ENCODE measurements at places on chromosomes 3 and 15. TPM values are rescaled to one million over a fixed set of nuclear protein-coding genes. Genes with fewer than 3 reads are reported as not detected.

The GOLGA6A gene
- total RNA-seq, result not detected

The SERPINI2 gene
- total RNA-seq, result 2.2 TPM

The LMAN1L gene
- total RNA-seq, result 13.8 TPM

The CAMP gene
- total RNA-seq, result 1.5 TPM

The SMAD6 gene
- total RNA-seq, result 20.8 TPM

The PLSCR5 gene
- total RNA-seq, result not detected

The TRH gene
- total RNA-seq, result not detected

The TMEM212 gene
- total RNA-seq, result not detected

The NEIL1 gene
- 6.0 TPM for total RNA-seq

- no peak for DNase-seq
- H3K4me3 ChIP-seq, result no peak overlapping the region
- H3K36me3 ChIP-seq, result no peaks in the 10 kb centered on the region
- no peak overlapping the region for H3K27ac ChIP-seq
These were observed 199.9 kb downstream of the MFSD1 start for GRCh38 chr3:159001711-159002110.

DNA sequence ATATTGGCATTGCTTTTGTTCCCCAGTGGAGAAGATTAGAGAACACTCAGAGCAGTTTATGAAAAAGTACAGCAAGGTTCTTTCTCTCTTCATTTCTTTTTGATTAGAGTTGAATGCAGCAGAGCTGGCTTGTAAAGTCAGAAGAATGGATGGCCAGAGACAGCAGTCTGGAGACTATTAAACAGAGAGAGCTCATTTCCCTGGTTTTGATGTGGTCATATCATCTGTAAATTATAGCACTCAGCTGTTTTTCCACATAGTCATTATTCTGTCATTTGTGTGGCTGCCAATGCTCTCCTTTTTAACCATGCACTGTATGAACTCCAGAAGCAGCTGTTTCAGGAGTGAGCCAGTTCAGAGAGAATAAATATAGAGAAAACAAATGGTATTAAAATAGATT, 177.4 kb upstream of the CRBN start:
- no peak for DNase-seq
- no peaks in the 10 kb centered on the region for H3K4me1 ChIP-seq
- H3K27me3 ChIP-seq, result no peaks in the 10 kb centered on the region
- no peak overlapping the region for H3K4me3 ChIP-seq
- H3K27ac ChIP-seq, result no peak overlapping the region

- no peak overlapping the region for H3K4me3 ChIP-seq
- H3K27me3 ChIP-seq, result no peaks in the 10 kb centered on the region
- no peak for DNase-seq
- H3K4me1 ChIP-seq, result no peaks in the 10 kb centered on the region
- peaks cover 34% of the 10 kb centered on the region for H3K36me3 ChIP-seq
These were observed 39.3 kb downstream of the PDHB start for GRCh38 chr3:58394339-58394738.

- DNase-seq, result no peak
- H3K4me3 ChIP-seq, result no peak overlapping the region
- H3K27me3 ChIP-seq, result no peaks in the 10 kb centered on the region
- H3K4me1 ChIP-seq, result no peaks in the 10 kb centered on the region
- no peak overlapping the region for H3K27ac ChIP-seq
These were observed 327.9 kb upstream of the CTNNB1 start for GRCh38 chr3:40871394-40871793.

DNA sequence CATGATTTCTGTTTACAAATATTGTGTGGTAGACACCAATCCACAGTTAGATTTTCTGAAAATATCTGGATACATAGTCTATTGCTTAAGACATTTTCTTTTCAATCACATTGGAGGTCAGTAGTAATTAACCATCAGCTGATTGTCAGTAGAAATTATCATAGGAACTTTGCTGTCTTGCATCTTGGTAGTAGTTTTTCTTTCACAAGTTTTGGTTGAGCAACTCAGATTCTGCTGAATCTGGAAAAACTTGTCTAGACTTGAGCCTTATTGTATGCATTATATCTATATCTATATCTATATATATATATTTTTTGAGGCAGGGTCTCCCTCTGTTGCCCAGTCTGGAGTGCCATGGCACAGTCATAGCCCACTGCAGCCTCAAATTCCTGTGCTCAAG, 4.0 kb downstream of the RAB11A start:
- H3K4me1 ChIP-seq, result peaks cover 50% of the 10 kb centered on the region
- no peak for DNase-seq
- no peak overlapping the region for H3K27ac ChIP-seq
- no peaks in the 10 kb centered on the region for H3K27me3 ChIP-seq

- peaks cover 27% of the 10 kb centered on the region for H3K36me3 ChIP-seq
- H3K4me3 ChIP-seq, result no peak overlapping the region
- H3K4me1 ChIP-seq, result peaks cover 21% of the 10 kb centered on the region
- H3K27ac ChIP-seq, result peak overlapping the region; percentile 39
- no peaks in the 10 kb centered on the region for H3K27me3 ChIP-seq
- no peak for DNase-seq
These were observed 37.1 kb downstream of the ATP6V1A start for GRCh38 chr3:113783980-113784379.

- no peaks in the 10 kb centered on the region for H3K27me3 ChIP-seq
- H3K36me3 ChIP-seq, result peaks cover 55% of the 10 kb centered on the region
- no peak overlapping the region for H3K27ac ChIP-seq
- no peak for DNase-seq
These were observed 18.7 kb downstream of the CTSH start for GRCh38 chr15:78925956-78926743.

GRCh38 chr15:66294932-66295235, 1.5 kb downstream of the DIS3L start:
- no peaks in the 10 kb centered on the region for H3K36me3 ChIP-seq
- peaks cover 32% of the 10 kb centered on the region for H3K4me1 ChIP-seq
- H3K27ac ChIP-seq, result no peak overlapping the region
- no peaks in the 10 kb centered on the region for H3K27me3 ChIP-seq
- H3K4me3 ChIP-seq, result no peak overlapping the region

DNA sequence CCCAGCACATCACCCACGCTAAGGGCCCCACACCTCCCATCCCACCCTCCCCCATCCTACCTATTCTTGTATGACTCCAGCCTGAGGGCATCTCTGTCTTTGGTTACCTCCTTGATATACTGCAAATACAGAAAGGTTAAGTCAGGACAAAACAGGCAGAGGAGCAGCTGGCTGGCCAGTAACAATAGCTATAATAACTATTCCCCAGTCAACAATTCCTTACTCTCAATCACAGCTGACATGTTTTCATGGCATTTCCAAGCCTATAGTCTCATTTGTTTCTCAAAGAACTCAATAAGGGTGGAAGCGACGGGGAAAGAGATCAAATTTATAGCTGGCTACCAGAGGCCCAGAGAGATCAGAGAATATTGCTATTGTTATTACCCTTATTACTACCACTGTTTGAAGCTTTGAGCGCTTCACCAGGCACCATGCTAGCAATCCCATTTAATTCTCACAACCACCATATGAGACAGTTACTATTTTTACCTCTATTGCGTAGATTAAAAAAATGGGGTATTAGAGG, 93.0 kb upstream of the C2CD4B start:
- H3K4me1 ChIP-seq, result no peaks in the 10 kb centered on the region
- no peaks in the 10 kb centered on the region for H3K36me3 ChIP-seq
- no peak overlapping the region for H3K27ac ChIP-seq

DNA sequence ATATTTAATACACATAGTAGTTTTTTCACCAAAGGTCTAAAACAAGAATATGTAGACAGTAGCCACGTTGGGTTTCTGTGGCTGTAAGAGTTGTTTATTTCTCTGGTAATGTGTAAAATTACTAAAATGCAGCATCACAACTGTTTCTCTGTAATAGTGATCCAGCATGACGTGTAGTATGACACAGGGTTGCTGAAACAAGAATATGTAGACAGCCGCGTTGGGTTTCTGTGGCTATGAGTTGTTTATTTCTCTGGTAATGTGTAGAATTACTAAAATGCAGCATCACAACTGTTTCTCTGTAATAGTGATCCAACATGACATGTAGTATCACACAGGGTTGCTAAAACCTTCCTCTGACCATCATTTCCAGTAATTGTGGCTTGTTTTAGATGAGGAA, 153.6 kb upstream of the ZNF717 start:
- H3K27ac ChIP-seq, result no peak overlapping the region
- DNase-seq, result no peak
- no peaks in the 10 kb centered on the region for H3K36me3 ChIP-seq

DNA sequence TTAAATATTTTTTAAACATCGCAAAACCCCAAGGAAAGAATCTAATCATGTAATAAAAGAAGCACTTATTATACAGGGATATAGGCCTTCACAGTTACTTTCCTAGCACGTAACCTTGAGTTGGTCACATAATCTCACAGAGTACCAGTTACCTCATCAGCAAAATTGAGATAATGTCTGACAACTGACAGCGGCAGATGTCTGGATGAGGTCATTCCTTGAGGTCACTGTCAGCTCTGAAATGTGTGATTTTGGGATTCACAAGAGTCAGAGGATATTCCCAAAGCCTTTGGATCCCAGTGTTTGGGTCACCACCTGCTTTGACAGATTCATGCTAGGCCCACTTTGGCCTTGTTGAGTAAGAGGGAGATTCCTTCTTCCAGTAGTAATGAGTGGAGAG, 151.4 kb upstream of the SEMA6D start:
- no peaks in the 10 kb centered on the region for H3K36me3 ChIP-seq
- peaks cover 2% of the 10 kb centered on the region for H3K4me1 ChIP-seq
- no peaks in the 10 kb centered on the region for H3K27me3 ChIP-seq
- no peak for DNase-seq

DNA sequence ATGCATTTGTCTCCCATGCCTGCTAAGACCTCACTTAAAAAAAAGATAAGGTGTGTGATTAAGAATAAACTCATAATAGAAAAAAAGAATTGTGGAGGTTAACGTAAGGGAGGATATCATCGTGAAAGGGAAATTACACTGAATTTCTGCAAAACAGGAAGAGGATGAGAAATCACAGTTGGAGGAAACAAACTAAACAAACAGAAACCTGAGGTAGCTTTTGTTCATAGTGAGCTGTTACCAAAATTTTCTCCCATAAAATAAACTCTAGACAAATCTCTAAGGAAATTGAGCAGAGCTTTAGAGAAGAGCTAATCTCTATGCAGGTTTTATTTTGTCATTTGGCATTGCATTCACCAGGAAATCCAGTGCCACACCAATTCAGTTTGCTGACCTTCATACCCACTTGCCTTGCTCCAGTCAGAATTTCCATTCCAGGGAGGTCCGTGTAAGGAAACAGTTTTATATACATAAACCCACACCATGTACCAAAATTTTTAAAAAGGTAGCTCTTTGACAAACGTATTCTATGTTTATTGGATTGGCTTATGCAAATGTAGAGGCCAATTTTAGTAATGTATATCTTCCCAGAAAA, 231.2 kb downstream of the MBNL1 start:
- H3K4me1 ChIP-seq, result no peaks in the 10 kb centered on the region
- no peak for DNase-seq
- H3K27me3 ChIP-seq, result no peaks in the 10 kb centered on the region
- no peak overlapping the region for H3K27ac ChIP-seq
- no peaks in the 10 kb centered on the region for H3K36me3 ChIP-seq

GRCh38 chr15:71779073-71779797, 31.1 kb upstream of the NR2E3 start:
- peaks cover 12% of the 10 kb centered on the region for H3K4me1 ChIP-seq
- no peaks in the 10 kb centered on the region for H3K36me3 ChIP-seq
- peak; percentile 53 for DNase-seq
- no peaks in the 10 kb centered on the region for H3K27me3 ChIP-seq

- no peaks in the 10 kb centered on the region for H3K36me3 ChIP-seq
- H3K27ac ChIP-seq, result no peak overlapping the region
- no peaks in the 10 kb centered on the region for H3K27me3 ChIP-seq
- no peak for DNase-seq
- H3K4me3 ChIP-seq, result no peak overlapping the region
These were observed 15.4 kb upstream of the RFC4 start for GRCh38 chr3:186821429-186822387.
